ENCODE measurements at places on chromosomes 1 and 21.

DNA sequence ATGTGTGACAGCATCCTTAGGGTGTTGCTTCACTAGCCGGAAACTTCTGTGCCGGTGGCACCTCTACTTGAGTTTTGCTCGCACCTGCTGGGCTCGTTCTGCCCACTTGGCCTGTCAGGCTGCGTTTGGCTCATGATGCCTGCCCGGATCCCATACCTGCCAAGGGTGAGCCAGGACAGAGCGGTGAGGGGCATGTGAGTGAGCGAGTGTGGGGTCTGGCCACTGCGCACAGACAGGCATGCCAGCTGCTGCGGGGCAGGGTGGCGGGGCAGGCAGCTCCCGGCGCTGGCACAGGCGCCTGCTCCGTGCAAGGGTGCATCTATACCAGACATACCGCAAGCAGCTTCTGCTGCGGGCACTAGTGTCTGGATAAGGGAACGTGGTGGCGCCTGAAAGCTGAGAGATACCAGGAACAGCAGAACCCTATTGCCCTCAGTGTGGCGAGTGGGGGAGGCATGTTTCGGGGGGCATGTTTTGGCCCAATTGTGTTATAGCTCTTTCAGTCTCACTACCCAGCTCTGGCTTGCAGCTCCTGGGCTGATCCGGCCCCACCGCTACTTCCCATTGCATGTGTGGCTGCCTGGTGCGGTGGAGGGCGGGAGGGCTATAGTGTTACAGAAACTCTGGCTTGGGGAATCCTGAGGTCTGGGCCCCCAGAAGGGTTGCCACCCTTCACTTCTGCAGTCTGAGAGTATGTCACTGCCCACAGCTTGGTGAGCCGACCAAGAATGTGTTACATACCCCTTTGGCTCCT is 32.2 kb downstream of the MAGI3 start:
- no peak for DNase-seq

- DNase-seq, result no peak
Measured at GRCh38 chr1:90358448-90358847, 358.7 kb downstream of the BARHL2 start.

GRCh38 chr21:42067531-42068255 is 3.4 kb upstream of the UMODL1 start:
- DNase-seq, result no peak

DNA sequence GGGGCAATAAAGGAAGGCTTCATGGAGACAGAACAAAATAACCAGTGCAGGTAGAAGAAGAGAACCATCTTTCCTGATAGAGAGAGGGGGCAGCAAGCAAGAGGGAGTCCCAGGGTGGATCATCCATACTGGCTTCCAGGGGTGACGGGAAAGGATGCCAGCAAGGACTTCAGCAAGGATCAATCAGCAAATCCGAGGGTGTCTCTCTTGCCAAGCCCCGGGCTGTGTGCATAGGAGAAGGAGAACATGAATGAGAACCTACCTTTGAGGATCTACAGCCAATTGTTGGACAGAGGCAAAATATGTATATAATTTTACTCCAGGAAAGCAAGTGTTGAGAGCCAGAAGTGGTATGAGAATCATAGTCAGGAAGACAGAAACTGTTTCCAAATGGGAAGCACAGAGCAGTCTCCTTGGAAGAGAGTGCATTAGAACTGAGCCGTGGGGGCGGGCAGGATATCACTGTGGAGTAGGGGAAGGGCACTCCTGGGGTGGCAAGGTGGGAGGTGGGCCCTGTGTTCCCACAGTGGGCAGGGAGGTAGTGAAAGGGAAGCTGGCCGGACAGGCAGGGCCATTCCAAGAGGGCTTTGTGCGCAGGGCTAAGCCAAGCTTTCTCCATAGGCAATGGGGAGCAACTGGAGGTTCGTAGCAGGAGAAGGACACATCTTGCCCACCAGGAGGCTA is 1.1 kb upstream of the S100A9 start:
- no peak for DNase-seq

DNA sequence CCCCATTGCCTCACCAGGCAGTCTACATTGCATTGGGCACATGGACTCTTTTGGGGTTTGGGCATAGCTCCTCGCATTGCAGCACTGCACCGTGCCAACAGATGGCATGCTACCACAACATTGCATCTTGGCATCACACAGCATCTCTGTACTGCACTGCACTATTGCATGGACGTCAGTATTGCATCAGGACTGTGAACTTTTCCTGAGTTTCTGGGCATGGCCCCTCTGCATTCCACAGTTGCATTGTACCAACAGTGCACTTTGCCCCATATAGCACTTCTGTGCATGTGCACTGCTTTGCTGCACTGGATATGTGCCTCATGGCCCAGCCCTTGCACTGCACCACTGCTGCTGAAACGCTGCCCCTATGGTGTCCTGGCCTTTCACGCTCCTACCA is 9.6 kb downstream of the PTPRU start:
- DNase-seq, result no peak

DNA sequence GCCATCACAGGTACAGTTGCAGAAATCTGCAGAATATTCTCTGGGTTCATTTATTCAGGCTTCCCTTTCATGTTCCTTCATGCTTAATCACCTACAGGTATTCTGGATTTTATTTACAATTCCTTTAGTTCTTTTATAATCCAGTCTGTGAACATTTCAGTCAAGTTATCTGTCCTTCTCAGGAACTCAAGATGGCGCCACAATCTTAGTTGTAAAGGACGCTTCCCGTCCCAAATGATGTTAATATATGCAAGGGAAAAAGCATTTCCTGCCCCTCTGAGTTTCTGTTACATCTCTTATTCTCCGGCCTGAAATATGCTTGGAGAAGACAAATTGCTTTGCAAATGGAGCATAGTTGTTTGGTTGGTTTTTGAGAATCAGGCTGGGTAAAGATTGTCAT is 19.3 kb downstream of the F3 start:
- no peak for DNase-seq

DNA sequence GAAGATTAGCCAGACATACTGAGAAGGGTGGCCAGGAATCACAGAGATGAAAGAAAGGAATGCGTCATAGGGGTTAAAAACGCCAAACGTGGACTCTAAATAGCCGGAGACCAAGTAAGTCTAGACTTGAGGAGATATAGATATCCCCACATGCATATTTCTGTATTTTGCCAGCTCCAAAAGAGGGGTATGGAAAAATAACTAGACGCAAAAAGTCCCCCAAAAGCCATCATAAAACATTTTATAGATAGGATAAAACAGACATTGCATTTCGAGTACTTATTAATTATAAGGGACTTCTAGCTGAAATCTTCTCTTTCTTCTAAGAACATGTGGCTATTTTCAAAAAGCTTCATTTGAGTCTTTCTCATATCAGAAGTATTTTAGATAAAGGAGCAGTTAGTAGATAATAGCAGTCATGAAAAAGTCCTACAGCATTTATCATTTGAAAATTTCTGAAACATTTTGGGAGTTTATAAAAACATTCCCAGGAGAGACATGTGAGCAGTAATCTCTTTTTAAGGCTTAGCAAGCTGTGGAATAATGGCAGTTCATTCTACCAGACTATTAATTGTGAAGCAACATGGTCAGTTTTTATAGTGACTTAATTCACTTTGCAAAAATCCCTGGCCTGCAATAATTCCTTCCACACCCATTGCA is 6.1 kb downstream of the KIF26B start:
- no peak for DNase-seq

- no peak for DNase-seq
Measured at GRCh38 chr1:236800002-236800620, 5.0 kb downstream of the MTR start.

GRCh38 chr1:7046891-7047290 is 261.6 kb downstream of the CAMTA1 start:
- DNase-seq, result no peak

Measured in stimulated activated CD4-positive, alpha-beta T cell treated with anti-CD3 and anti-CD28 coated beads, Interleukin-1b, Interleukin-23, amount 100 ng/mL, for 24 hours (primary cell).